ENCODE measurements at places on chromosomes 6 and 20. TPM values are rescaled to one million over a fixed set of nuclear protein-coding genes. Genes with fewer than 3 reads are reported as not detected.

DNA sequence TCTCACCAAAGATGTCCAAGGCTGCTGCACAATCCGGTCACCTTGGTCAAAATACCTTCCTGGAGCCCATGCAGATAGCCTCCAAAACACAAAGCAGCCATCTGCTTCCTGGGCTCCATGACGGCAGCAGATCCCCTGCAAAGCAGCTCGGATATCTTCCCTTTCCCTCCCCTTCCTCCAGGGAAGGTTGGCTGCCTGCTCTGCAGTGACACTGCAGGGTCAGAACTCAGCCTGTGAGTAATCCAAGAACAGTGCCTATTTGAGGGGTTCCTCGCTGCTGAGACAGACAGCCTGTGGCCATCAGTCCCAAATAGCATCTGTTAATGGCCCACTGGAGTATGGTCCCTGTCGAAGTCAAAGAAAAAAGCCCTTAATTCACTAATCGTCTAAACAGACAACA is 270.8 kb downstream of the PREX1 start:
- DNase-seq = peak; percentile 23

Gene EPB41L2
- 200 TPM for polyA plus RNA-seq

DNA sequence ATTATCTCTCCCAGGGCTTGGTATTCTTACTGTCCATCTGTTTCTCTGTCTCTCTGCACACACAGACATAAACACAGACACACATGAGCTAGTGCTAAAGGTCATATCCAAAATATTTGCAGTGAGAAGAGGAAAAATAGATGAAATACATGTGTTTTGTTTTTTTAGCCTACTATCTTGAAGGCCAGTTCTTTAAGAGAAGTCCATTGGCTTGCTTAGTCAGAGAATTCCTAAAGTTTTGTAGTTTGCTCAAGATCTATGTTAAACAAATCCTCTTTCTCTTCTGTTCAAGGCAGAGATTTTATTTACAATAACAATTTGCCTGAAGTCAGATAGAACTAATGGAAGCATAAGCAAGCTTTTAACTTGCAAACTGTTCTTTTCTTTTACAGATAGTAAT is 120.0 kb upstream of the AKIRIN2 start:
- DNase-seq = no peak

DNA sequence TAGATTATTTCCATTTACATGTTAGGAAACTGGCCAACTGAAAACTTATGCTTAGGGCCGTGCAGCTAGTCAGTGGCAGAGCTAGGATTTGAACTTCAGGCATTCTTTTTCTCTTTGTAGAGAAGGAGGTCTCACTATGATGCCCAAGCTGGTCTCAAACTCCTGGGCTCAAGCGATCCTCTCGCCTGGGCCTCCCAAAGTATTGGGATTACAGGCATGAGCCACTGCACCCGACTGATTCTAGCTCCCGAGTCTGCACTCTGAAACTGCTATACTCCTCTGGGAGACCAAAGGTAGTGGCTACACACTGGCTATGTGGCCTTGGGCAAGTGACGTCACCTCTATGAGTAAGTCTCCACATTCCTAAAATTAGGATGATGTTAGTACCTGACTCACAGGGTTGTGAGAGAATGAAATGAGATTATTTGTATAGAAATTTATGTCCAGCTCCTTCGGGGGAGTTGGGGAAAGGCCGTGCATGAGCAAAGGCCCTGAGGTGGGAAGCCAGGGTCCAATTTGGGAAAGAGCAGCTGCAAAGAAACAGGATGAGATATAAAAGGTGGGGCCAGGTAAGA is 6.4 kb downstream of the PLTP start:
- no peak for DNase-seq

- no peak for DNase-seq
Observed at GRCh38 chr6:624979-625378, 31.9 kb downstream of the HUS1B start.

DNA sequence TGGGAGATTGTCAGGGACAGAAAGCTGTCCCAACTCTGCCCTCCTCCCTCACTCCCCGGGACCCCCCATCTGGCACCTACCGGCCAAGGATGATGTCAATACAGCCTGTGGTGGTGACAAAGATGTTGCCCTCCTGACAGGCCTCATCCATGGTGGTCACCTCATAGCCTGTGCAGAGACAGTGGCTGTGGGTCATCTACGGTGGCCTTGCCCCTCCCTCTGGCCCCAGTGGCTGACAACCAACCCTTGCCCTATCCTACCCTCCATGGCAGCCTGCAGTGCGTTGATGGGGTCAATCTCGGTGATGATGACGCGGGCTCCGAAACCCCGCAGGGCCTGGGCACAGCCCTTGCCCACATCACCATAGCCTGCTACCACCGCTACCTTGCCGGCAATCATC is 12.7 kb downstream of the AHCY start:
- no peak for DNase-seq

GRCh38 chr6:5531853-5532375 is 270.6 kb downstream of the FARS2 start:
- no peak for DNase-seq

- DNase-seq = no peak
Observed at GRCh38 chr6:164763788-164764187, 545.6 kb downstream of the C6orf118 start.

Gene SMLR1
- polyA plus RNA-seq = not detected

DNA sequence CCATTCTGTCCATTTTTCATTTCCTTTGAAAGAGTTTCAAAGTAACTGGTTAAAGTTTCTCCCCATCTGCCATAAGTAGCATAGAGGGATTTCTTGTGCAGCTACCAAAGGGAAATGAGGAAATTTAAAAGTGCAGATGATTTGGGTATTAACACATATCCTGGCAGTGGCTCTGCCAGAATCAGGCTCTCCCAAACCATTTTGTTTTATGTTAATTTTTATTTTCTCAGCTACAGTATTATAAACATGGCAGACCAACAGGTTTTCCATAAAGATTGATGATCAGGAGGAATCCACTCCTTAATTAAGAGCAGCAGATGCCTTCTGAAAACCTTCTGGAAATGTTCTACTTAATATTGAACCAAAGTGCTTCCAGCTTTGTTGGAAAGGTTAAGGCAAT is 13.9 kb downstream of the PLCB4 start:
- DNase-seq = no peak

DNA sequence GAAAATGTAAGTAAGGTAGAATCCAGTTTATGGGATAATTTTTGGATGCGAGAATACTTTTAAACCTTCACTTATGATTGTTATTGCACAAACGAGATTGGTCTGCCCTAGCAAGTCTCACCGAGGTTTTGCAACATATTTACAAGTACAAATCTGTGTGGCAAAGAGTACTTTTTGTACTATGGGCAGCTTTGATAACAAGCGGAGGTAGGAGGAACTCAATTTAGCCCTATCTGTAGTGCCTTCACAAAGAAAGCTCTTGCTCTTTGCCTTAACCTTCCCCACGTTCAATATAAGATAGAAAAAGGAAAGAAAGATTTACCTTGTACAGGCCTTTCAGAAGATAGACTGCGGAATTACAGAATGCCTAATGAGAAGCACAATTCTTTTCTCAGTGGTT is 77.5 kb upstream of the HIVEP1 start:
- no peak for DNase-seq

DNA sequence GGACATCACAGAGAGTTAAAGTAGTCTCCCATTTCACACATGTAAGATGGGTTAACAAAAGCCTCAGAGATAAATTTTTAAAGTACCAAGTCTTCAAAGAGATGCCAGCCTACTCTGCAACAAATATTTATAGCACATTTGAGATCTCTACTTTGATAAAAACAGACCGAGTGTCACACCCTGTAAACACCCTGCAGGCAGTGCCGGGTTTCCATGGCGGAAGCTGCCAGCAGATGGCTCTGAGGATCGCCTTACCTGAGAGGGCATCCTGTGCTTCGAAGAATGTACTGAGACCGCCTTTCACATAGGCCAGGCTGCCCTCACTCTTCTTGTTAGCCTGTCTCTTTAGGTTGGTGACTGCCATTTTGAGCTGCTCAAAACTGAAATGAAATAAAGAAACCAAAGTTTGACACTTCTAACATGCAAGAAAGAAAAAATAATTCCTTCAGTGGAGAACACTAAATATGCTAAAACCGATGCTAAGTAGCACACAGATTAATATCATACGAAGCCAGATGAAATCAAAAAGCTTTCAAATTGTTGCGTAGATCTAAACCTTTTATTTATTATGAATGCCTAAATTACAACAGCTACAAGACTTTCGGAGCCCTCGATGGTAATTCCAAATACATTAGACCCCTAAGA is 39.3 kb downstream of the HUS1B start:
- no peak for DNase-seq

DNA sequence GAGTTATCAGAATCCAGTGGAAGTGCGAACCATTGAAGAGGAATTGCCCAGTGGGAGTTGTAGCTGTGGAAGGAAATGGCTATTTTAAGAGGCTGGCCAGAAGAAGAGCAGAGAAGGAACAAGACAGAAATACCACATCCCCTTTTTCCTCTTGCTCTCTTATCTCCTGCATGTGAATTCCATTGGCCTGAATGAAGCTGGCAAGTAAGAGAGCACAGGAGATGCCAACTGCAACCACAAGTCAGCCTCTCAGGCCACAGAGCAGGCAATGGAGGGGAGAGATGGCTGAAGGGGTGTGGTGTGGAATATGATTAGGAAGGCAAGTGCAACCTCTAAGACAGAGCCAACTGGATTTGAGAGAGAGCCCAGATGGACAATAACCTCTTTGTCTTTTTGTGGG is 362.7 kb upstream of the IMPG1 start:
- DNase-seq = no peak

Gene OR2B6
- not detected for polyA plus RNA-seq

Gene RFX6
- polyA plus RNA-seq = not detected

- no peak for DNase-seq
Observed at GRCh38 chr20:35561671-35562070, 19.8 kb downstream of the ERGIC3 start.

Gene PGC
- polyA plus RNA-seq = not detected

DNA sequence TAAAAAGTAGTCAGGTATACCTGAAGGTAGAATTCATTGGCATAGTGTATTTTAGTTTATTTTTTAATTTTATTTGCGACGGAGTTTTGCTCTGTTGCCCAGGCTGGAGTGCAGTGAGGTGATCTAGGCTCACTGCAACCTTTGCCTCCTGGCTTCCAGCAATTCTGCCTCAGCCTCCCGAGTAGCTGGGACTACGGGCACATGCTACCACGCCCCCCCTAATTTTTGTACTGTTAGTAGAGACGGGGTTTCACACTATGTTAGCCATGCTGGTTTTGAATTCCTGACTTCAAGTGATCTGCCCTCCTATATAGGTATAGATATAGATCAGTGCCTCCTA is 102.8 kb upstream of the PRSS16 start:
- no peak for DNase-seq

Gene GPX5
- polyA plus RNA-seq = not detected

Gene MLN
- not detected for polyA plus RNA-seq

Gene TRIM40
- not detected for polyA plus RNA-seq

Gene KIF6
- 1.6 TPM for polyA plus RNA-seq

GRCh38 chr6:168865-169455 is 123.3 kb upstream of the DUSP22 start:
- no peak for DNase-seq

DNA sequence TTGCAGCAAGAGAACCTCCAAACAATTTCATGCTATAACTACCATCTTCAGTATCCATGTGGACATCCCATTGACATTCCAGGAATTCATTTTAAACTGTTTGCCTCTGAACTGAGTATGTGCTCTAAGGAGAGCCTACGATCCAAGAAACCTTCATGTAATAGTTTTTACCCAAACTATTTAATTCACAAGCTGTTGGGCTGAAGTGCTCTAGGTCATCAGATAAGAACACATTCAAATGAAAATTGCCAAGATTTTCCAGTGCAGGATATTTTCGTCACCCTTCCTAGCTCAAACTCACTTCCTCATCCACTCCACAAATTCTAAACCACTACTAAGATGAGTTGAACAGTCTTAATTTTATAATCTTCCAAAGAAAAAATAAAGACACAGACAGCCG is 12.8 kb downstream of the RSPO3 start:
- DNase-seq = no peak

- DNase-seq = no peak
Observed at GRCh38 chr6:64084185-64084663, 448.6 kb downstream of the PHF3 start.

DNA sequence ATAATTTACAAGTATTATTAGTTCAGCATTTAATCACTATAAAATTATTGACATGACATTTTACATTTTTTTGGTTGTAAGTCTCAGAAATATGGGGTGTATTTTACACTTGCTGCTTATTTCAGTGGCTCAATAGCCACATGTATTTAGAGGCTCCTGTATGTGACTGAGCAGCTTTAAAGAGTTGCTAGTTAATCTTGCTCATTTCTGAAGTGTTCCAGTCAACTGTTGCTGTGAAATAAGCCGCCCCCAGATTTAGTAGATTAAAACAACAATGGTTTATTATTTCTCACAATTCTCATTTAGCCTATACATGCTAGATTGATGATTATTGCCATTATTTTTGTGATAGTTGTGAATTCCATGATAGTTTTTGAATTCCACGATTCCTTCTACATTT is 23.0 kb downstream of the CD109 start:
- DNase-seq = no peak

Gene PHACTR1
- polyA plus RNA-seq = 5.8 TPM

DNA sequence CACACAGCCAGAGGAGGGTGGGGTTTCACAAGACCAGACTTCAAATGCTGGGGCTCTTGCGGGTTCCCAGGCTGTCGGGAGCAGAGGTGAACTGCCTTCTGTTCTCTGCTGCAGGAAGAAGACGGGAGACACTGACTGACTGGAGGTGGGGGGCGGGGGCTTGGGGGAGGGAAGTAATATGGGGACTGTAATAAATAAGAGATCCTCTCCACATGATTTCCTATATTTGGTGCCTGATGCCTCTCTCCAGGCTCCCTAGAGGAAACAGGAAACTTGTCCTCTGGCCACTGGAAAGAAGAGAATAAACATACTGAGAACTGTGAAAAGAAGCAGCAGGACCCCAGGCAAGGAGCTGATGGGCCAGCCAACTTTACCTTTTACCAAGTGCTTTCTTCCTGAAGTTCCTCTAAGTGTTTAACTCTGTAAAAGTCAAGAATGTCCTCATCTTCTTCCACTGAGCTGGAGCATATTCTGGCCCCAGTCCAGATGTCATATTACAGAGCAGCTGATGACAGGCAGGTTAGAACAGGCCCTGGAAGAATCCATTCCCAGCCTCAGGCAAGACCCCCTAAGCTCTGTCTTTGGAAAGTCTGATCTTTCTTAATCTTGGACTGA is 33.2 kb upstream of the ADGRF5 start:
- DNase-seq = no peak

- DNase-seq = no peak
Observed at GRCh38 chr6:139538366-139538765, 163.9 kb upstream of the CITED2 start.

DNA sequence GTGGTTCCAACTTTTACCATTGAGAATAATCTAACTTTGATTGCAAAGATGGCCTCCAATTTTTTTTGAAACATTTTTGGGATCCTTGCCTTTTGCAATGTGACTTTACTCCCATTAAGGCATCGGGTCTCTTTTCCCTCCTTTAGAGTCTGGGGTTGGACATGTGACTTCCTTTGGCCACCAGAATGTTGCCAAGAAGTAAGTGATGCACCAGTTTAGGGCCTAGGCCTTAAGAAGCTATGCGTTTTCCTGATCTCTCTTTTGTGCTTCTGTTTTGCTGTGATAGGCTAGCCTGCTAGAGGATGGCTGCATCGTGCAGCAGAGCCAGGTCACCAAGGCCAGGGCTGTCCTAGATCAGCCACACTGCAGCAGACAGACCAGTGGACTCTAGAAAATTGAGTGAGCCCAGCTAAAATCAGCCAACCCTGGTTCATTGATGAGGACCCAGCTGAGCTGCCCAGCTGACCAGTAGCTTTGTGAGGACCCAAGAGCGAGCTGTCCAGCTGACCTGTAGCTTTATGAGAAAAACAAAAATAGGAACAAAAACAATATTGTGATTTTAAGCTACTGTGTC is 594.0 kb upstream of the JAG1 start:
- no peak for DNase-seq

GRCh38 chr6:136811272-136811671 is 11.1 kb upstream of the PEX7 start:
- DNase-seq = no peak

Data from hindlimb muscle (tissue), 1 donor.